ENCODE measurements at places on chromosomes 3 and 15. TPM values are rescaled to one million over a fixed set of nuclear protein-coding genes. Genes with fewer than 3 reads are reported as not detected.
A peak's percentile ranks its signal among the peaks of the same experiment; 100 is the strongest.

DNA sequence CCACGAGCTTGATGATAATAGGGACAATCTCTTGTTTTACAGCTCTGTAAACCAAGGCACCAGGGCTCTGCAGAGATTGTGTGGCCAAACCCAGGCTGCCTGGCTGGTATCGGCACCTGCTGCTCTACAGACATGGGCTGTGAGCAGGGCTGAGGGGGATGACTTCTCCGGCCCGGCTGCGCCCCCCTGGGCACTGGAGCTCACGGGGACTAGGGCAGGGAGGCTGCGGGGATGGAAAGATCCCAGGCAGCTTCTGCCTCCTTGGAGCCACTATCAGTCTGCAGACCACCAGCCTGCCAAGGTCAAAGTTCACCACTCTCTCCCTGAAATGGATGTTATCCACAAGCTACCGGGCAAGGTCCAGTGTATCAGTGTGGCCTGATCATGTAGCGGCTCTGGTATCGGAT lies 22.0 kb upstream of the PIGZ start:
- DNase-seq: no peak

DNA sequence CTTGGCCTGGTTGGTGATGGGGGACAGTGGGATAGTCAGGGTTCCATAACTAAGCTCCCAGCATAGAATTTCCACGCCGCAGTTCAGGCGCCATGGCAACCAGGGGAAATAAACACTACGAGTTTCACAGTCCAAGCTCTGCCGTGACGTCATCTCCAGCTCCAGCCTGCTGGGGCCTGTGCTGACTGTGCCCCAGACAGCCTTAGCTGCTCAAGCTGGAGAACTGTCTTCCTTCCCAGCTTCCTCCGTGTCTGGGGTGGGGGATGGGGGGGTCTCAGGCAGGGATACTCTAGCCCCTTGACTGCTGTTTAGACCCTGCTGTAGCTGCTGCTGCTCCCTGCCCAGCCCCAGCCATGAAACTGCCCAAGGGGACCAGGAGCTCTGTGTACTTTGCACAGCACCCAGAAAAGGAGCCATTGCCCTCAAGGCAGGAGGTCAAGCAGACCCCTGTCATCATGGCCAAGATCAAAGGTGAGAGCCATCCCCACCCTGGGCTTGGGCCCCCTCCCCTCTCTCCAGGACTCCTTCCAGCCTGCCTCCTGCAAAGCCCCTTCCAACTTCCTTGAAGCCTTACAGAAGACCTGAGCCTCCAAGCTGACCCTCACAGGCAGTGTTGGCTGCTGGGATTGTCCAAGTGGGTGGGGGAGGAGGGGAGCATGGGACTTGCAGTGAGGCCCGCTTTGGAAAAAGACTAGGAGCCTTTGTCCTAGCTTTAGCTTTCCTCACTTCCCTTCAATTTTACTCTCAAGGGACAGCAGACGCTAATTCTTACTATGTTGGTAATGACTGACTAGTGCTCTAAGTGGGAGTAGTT lies 11.4 kb upstream of the CSPG4 start:
- peak; percentile 87 for DNase-seq

DNA sequence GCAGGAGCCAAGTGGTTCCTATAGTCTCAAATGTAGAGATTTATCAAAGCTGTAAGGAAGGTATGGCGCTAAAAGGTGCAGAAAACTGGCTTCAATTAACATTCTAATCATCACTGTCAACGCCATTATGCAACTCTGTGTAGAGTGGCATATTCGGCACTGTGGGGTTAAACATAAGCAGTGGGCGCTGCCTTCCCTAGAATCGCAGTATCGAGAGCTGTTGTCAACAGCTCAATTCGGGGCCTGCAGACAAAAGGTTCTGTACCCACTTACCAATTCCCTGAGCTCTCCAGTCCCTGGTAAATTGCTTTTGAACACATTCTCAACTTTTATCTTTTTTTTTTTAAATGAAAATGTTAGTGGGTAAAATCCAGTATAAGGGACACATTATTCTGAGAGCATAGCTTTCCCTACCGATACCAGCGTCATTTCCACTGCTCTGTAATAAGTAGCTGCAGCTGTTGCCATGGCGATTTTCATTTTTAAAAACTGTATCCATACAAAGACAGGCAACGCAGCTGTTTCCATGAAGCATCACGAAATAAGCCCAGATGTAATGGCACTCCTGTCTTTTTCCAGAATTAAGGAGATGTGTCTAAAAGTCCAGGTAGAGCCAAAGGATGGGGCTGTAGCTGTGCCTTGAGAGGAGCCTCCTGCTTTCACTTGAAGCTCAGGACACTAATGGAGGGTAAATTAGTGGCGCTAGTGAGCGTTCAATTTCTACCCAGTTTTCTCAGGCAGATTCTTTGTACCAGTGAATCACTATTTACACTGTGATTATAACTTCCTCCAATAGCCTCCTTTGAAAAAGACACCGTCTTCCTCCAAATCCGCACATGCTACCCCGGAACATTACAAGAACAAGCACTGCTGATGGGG lies 250.3 kb downstream of the SLC9A9 start:
- no peak for DNase-seq

DNA sequence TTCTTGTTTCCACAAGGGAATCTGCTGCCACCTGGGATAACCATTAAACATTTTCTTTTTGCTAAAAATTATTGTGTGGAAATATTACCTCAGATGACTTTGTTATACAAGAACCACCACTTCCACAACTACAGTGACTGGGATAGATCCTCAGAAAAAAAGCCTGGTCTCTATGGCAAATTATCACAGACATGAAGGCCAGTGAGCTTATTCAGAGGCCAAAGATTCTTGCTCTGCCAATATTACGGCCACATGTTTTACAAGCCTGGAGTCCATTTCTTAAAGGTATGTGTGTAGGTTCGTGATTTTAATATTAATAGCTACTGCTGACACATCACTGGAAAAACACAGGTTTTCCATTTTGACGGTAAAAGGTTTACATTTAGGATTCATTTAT lies 73.8 kb downstream of the MYO1E start:
- DNase-seq: no peak

- peak; percentile 42 for DNase-seq
Observed at GRCh38 chr3:184786280-184786941, 25.6 kb upstream of the VPS8 start.

- DNase-seq: no peak
Observed at GRCh38 chr3:126956361-126956760, 26.6 kb upstream of the PLXNA1 start.

- DNase-seq: no peak
Observed at GRCh38 chr15:54829821-54830220, 366.9 kb downstream of the RSL24D1 start.

DNA sequence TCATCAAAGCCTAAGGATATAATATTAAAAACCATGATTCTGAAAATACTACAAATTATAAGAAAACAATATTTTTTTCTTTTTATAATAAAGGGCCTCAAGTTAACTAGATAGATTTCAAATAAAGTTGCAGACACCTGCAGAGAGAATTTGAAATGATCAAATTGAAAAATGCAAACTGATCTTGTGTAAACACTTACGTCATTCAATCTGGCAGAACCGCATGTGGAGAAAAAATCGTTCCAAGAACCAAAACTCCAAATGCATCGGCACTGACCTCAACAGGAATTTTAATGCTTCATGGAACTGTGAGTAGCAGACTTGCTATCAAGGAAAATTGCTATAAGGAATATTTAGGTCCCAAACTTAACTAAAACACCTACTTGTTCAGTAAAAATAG lies 17.2 kb downstream of the CPA3 start:
- DNase-seq: peak; percentile 21

GRCh38 chr3:131053043-131053859 lies 26.6 kb downstream of the NEK11 start:
- DNase-seq: no peak

GRCh38 chr15:58318517-58318916 lies 113.3 kb upstream of the LIPC start:
- no peak for DNase-seq

- no peak for DNase-seq
Observed at GRCh38 chr3:197258168-197258755, 40.1 kb downstream of the DLG1 start.

ZNF660 gene
- 18.4 TPM for total RNA-seq

POMGNT2 gene
- total RNA-seq: 46.4 TPM

ALG1L2 gene
- total RNA-seq: 1.9 TPM

ZDHHC19 gene
- total RNA-seq: 4.5 TPM

IQCF5 gene
- not detected for total RNA-seq

PLA2G4D gene
- total RNA-seq: not detected
